Stimulated activated CD4-positive, alpha-beta T cell treated with anti-CD3 and anti-CD28 coated beads, Interleukin-4, amount 100 ng/mL, for 48 hours (primary cell): ENCODE measurements at places on chromosomes 1 and 21.

- no peak for DNase-seq
Measured at GRCh38 chr1:38076038-38076437, 29.4 kb upstream of the POU3F1 start.

DNA sequence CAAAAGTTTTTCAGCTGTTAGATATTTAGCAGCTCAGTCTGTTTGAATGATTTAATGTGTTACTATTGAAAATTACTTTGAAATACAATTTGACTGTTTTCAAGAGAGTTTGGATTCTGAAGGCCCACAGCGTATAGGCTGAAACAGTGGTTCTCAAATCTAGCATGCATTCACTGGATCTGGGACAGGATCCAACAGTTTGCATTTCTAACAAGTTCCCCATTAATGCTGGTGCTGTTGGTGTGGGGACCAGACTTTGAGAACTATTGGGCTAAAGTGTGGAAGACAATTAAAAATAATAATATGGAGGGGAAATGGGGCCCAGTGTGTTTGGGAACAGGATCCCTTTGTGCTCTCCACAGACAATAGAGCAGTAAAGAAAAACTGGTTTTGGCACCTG is 31.9 kb downstream of the ITSN1 start:
- DNase-seq = no peak

- DNase-seq = peak; percentile 56
Measured at GRCh38 chr21:38126666-38127303, 130.0 kb upstream of the KCNJ15 start.

DNA sequence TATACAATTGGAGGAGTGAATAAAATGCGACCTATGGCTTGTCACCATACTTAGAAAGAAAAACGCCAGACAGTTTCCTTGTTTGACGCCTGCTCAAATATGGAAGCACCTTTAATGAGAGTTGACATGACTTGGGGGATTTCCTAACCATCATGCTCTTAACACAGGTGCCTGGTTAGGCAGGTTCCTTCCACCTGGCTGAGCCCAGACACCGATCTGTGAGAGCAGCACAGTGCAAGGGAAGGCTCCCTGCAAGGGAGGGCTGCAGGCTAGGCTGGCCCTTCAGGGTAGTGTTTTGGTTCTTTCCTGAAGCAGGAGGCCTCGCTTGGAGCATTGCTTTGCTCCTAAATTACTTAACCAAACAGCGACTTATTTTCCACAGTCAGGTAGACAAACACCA is 24.6 kb upstream of the KLHDC8A start:
- DNase-seq = no peak

- DNase-seq = no peak
Measured at GRCh38 chr1:63969441-63969901, 195.7 kb downstream of the ROR1 start.

- no peak for DNase-seq
Measured at GRCh38 chr21:25953659-25954058, 216.9 kb downstream of the APP start.

DNA sequence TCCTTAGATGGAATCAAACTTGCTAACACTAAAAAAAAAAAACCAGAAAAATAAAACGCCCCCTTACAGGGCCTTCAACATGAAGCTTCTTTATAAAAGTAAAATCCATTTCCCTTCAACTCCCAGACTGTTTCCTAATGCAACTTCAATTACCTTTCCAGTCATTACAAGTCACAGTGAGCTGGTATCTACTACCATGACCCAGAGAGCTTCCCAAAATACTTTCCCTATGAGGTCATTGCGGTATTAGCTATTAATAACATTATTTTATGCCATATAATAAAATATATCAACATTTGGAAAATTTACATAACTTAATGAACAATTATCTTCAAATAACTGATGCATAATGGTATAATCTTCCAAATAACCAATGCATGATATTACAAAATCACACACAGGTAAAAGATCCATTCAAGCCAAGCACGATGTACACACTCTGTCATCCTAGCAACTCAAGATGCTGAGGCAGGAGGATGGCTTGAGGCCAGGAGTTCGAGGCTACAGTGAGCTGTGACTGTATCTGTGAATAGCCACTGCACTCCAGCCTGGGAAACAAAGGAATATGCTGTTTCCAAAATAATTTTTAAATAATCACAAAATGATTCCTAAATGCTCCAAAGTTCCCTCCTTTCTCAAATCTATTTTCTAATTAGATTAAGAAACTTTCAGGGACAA is 24.1 kb downstream of the EIF4G3 start:
- no peak for DNase-seq

GRCh38 chr1:228860911-228861831 is 125.9 kb downstream of the RHOU start:
- peak; percentile 15 for DNase-seq

DNA sequence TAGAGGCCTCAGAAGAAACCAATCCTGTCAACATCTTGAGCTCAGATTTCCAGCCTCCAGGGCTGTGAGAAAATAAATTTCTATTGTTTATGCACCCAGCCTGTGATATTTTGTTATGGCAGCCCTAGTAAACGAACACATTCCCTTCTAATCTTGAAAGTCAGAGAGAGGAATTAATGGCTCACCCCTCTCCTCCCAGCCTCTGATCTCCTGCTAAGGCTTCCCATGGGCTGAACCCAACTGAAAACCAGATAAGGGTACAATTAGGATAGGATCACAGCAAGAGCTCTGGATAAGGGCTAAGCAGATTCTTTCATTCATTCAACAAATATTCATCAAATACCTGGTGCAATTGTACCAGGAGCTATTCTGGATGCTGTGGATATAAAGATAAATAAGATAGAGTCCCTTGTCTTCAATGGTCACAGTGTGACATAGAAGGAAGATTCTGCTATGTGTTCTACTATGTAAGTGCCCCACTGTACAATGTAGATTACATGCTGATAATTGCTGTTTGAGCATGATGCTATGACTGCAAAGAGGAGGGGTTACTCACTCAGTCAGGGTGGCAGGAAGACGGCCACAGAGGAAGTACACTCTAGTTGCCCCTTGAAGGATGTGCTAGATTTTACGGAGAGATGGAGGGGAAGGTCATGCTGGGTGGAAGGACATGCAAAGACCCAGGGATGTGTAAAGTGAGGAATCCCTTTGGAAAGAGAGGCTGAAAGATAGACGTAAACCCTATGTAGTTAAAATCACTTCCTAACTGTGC is 203.3 kb upstream of the JUN start:
- no peak for DNase-seq

DNA sequence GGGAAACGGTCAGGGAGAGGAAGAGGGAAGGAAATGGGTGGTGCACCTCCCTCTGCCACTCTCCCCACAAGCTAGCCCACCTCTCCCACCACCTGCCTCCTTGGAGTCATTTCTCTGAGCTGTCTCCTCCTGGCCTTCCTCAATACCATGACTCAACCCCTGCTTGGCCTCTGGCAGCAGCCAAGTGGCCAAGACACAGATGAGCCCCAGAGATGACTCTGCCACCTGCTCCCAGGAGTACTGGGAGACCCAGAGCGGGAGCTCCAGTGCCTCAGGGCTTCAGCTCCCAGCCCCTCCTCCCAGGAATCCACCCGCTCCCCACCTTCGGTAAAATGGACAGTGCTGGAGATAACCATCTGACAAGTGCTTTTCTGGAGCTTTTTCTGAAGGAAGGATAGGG is 2.6 kb downstream of the S100A16 start:
- DNase-seq = no peak

DNA sequence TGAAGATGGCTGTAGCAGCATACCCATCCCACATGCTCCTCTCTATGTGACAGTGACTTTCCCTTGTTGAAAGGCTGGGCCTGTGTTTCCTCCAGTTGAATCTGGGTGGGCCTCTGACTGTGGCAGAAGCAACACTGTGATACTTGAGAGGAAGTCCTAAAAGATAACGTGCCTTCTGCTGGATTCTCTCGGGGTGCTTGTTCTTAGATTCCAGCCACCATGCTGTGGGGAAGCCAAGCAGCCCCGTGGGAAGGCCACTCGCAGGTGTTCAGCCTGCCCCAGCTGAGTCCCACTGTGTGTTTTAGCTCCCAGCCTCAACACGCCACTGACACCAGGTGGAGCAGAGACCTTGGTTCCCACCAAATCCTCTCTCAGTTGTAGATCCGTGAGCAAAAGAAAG is 31.5 kb downstream of the TRAPPC10 start:
- no peak for DNase-seq

- DNase-seq = no peak
Measured at GRCh38 chr1:27007909-27008582, 4.6 kb downstream of the TENT5B start.

DNA sequence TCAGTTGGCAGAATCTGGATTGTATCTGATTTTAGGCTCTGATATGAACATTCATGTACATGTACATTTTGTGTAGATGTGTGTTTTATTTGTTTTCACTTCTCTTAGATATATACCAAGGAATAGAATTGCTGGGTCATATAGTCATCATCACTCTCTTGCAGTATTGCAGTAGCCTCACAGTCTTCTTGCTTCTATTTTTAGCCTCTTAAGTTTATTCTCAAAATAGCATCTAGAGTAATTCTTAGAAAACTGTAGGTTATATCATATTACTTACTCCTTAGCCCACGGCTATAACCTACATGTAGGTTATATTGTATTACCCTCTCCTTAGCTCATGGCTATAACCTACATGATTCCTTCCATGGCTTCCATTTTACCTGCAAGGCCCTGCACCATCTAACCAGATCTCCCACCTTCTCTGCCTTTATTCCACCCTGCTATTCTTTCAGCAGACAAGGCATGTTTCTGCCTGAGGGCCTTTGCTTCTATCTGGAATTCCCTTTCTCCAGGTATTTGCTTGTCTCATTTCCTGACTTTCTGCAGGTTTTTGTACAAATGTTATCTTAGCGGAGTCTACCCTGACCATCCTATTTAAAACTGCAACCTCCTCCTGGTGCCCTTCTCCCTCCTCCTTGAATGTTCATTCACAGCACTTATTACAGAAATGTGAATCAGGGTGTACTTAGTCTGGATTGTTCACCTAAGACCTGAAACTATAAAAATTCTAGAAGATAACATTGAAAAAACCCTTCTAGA is 109.0 kb upstream of the ETV3 start:
- no peak for DNase-seq

GRCh38 chr1:65425006-65425405 is 4.5 kb downstream of the LEPR start:
- no peak for DNase-seq

DNA sequence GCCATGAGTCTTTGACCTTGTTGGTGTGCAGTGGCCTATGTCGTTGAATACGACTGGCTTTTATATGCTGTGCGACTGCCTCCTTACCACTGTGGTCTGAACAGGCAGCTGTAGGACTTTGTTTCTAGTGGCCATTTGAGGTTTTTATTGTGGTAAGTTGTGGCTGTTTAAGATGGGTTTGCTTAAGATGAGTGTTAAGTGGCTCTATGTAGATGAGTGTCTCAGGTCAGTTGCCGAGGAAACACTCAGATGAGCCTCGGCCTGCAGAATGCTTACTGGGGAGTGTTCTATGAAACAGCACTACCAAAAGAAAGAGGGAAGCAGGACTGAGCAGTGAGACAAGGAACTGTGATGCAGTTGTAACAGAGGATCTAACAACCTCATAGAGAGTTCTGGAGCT is 14.9 kb upstream of the CD1C start:
- DNase-seq = no peak

- DNase-seq = no peak
Measured at GRCh38 chr1:34361781-34362357, 185.2 kb downstream of the C1orf94 start.

DNA sequence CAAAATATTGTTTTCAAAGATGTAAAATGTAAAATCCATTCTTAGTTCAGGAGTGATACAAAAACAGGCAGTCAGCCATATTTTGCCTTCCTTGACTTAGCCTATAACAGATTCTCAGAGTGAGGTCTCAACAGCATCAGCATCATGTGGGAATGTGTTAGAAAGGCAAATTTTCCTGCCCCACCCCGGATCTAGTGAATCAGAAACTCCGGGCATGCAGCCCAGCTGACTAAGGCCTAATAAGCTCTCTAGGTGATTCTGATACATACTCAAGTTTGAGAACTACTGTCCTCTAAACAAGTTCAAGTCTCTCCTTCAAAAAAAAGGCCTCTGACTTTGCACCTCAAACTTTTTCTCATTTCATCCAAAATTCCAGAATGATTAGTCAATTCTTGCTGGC is 46.9 kb upstream of the PRRC2C start:
- DNase-seq = no peak

DNA sequence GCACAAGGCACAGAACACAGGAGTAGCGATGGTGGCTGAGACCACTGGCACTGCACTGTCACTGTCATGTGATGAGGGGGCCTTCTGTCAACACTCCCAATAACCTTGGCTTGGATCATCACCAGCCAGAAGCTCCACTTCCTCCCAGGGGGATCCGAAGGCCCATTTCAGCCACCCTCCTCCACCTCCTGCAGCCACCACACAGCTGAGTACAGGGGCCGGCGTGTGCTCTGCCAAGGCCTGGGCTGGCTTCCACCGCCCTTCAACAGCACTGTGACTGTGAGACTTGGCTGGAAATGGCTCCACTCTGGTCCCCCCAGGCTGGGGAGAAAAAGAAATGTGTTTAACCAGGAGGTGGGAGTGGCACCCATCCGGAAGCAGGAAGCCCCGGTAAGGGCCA is 9.9 kb upstream of the NADK start:
- no peak for DNase-seq

DNA sequence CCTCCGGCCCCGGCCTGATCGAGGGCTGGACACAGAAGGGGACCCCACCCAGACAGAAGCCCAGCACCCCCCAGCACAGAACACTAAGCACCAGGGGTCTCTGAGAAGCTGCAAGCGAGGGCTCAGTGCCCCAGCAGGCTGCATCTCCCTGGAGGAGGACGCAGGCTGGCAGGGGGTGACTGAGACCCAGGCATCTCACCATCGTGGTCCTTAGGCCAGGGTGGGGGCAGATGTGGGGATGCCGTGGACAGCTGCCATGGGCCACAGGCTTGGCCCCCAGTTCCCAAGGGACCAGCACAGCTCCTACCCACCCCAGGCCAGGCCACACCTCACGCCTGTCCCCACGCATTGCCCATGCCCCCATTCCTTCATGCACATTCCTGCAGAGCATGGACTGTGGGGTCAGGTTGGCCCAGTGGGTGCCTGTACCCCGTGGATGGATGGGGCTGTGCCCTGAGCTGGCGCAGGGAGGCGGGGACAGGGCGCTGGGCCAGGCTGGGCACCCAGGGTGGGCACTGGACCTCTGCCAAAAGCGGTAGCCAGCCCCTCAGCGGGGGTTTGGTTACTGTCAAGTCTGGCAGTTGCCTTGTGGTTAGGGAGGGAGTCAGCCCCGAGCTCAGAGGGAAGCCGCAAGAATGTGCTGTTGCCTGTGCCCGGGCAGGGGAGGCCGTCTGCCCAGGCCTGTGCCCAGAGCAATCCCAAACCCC is 61.5 kb downstream of the ARHGEF16 start:
- DNase-seq = no peak

- DNase-seq = no peak
Measured at GRCh38 chr21:33268393-33268736, 2.2 kb downstream of the IL10RB start.
